NAMALWA (cell line): ENCODE measurements at places on chromosomes 16 and 17.

- DNase-seq, result no peak
These were observed 28.1 kb downstream of the TTYH2 start for GRCh38 chr17:74241431-74241830.

DNA sequence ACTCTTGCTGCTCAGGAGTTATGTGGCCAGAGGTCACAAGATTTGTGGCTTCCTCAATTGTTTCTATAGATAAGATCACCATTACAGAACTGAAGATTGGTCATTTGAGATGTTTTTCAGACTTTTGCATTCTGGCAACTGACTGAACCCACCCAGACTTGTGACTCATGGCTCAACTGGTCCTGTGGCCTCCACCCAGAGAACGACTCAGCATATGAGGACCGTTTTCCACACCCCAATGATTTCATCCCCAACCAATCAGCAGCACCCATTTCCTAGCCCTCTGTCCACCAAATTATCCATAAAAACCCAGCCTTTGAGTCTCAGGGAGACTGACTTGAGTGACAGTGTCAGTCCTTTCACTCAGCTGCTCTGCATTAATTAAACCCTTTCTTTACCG lies 143.2 kb upstream of the ASIC2 start:
- no peak for DNase-seq

GRCh38 chr17:35947156-35947585 lies 3.7 kb upstream of the LYZL6 start:
- peak; percentile 79 for DNase-seq

- DNase-seq, result no peak
These were observed 44.9 kb upstream of the XYLT1 start for GRCh38 chr16:17515421-17516210.

DNA sequence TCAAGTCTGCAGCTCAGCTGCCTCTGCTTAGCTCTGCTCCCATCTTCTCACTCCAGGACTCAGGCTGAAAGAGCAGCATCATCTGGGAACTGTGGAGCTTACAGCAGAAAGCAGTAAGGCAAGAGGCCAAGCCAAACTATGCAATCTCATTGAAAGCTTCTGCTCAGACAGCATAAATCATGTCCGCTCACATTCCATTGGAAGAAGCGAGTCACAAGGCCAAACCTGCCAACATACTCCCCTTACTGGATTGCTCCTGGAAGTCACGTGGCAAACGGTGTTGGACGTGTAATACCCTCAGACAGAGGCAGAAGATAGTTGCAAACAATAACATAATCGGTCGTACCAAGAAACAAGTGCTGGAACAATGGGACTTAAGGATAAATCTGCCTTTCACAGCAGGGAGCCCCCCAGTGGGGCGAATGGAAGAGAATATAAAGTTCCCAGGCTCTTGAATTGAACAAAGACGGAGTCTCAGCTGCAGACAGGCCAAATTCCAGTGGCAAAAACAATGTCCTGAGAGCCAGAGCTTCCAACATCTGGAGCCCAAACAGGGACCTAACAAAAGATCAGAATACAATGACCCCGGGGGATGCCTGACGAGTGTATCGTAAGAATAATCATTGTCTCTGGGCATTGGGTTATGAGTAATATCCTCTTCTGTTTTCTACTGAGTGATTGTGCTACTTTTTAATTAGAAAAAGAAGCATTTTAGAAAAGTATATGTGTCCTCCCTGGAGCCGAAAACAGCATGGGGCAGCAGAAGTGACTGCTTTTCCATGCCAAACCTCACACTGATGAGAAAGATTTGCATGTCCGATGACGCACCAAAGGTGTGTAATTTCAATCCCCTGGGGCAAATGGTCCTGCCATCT lies 68.4 kb downstream of the CMC2 start:
- no peak for DNase-seq

- peak; percentile 40 for DNase-seq
These were observed 769 bp downstream of the CD19 start for GRCh38 chr16:28932339-28933141.

GRCh38 chr16:17499223-17499902 lies 28.6 kb upstream of the XYLT1 start:
- no peak for DNase-seq

DNA sequence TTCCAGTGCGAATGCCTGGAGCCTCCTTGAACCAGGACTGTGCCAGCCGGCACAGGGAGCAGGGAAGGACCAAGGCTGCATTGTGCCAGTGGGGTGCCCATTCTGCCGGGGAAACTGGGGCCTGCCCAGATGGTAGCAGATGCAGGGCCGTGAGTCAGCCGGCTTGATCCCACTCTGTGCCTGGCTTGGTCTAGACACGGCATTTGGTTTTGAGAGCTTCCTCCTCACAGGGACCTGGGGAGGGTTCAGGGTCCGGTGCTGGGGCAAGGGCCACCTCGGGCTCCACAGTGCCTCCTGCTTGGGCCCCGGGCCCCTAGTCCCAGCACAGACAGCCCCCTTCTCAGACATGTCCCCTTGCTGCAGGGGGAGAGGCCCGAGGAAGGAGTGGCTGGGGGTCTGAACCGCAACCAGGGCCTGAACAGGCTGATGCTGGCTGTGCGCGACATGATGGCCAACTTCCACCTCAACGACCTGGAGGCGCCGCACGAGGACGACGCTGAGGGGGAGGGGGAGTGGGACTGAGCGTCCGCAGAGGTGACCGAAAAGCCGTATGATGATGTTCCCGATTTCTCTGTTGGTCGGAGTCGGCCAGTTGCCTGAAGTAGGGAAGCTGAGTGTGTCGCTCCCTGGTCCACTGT lies 7.8 kb upstream of the MC1R start:
- no peak for DNase-seq

DNA sequence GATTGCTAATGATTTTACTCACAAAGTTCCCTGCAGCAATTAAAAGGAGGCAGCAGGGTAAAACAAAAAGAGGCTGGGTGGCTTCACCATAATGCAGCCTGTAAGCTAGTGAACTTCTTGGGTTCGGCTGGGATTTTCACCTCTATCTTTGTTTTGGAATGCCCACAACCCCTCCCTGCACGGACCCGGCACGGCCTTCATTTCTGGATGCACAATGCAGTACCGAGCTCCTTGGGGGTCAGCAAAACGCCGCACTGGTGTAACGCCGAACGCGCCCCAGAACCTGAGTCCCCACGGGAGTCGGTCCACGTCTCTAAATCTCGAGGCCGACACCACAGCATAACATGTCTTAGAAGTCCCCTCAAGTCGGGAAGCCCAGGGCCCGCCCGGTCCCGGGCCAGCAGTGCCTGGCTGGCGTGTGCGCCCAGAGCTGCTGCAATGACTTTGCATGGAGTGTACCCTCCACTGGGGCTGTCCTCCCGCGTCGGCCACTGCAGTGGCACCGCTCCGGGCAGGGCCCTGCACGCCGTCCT lies 759 bp downstream of the UBE2O start:
- DNase-seq, result peak; percentile 32

DNA sequence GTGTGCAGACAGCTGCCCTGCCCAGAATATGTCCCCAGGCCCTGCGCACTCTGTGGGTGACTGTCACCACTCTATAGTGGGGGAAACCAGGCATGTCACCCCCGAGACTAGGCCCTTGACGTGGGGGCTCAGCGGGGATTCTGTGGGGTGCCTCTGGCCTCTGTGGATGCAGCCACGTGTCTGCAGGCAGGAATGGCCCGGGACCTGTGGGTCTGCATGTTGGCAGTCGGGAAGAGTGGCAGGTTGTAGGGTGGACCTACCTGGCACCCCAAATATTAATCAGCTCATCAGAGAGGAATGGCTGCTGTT lies 954 bp downstream of the IL32 start:
- DNase-seq, result no peak

- DNase-seq, result no peak
These were observed 678 bp upstream of the AKAP10 start for GRCh38 chr17:19978209-19978802.

GRCh38 chr16:69509125-69509524 lies 56.6 kb upstream of the NFAT5 start:
- no peak for DNase-seq

DNA sequence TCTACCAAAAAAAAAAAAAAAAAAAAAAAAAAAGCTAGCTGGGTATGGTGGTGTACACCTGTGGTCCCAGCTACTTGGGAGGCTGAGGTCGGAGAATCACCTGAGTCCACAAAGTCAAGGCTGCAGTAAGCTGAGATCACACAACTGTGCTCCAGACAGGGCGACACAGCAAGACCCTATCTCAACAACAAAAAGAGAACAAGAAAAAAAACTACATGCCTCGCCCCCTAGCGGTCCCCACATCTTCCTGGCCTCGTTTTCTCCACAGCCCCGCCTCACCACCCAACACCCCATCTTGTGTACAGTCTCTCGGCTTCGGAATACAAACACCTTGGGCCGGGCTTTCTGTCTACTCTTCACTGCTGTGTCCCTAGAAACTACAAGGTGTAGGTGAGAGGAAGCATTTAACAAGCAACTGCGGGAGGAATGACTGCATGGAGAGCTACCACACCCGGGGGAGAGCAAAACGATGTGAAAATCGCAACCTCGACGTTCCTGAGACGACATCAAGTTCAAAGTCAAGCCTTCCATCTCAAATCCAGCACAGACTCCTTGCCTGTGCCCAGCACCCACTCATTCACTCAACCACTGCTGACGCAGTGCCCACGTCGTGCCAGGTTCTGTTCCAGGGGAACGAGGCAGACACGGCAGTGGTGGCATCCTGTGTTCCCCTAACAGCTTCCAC lies 9.0 kb downstream of the NTAN1 start:
- no peak for DNase-seq

DNA sequence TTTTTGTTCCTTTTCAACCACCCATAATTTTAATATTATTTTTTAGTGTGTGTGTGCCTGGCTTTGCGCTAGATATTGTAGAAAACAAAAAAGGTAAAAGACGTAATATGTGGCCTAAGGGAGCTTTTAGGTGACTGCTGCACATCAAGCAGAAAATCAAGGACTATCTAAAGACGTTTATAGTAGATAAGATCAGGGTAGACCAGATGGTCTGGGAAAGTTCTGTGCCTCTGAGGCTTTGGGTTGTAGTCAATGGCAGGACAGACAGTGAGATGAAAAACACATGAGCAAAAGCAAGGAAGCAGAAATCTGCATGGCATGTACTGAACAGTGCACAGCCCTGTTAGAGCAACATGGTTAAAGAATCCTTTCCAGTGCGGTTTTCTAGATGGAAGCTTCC lies 26.8 kb upstream of the ARHGAP23 start:
- DNase-seq, result no peak

DNA sequence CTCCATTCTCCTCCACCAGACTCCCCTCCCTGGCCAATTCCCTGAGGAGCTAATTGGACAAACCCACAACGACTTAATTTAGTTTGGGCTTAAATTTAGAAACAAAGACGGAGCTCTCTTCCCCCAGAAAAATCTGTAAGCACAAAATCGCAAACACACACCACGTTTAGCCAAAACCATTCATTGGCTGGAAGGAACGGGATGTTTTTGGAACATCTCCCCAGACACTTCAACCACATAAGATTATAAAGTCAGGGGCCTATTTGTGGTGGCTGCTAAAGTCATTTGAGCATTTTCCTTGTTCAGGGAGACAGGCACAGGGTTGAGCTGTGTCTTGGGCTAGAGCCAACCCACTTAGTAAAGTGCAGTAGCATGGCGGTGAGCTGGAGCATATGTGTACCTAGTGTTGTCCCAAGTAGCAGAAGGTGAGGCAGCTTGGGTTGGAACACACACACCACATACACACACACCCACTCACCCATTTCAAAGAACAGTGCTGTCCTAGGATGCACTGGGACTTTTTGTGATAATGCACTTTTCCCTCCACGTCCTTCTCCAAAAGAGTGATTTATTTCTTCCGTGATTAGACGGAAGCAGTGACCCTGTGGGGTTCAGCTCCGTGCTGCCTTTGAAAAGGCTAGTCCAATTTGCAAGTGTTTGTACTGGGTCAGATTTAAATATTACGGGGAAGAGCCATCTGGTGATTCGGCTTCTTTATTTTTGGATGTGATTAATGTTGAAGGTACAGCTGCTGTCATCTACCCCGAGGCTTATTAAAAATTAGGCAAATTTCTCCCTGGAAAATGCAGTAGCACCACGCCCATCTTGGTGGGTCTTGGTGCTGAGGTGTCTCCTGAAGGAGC lies 32.2 kb downstream of the ELAC2 start:
- DNase-seq, result no peak

DNA sequence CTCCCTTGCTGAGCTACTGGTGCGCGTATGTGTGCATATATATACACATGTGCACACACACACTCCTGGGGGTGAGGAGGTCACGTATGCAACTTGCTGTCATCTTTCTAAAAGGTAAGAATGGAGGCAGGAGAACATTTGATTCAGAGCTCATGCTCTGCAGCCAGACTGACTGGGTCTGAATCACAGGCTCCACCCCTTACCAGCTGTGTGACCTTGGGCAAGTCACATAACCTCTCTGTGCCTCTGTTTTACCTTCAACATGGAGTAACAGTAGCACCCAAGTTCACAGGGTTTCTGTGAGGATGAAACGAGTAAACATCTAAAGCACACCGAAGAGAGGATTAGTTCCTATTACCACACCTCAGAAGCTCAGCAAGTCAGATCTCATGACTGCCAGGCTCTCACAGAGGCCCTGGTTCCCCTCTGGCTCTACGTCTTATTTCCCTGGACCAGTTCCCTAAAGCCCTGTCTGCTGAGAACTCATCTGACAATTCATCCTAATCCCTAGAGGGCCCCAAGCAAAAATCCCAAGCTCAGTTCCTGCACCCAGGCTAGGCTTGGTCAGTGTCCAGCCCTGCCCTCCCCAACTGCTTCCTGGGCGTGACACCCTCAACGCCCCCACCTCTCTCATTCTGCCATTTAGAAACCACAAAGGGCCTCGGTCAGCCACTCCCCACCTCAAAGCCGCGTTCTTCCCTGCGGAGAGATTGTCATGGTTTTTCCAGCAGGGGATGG lies 28.7 kb downstream of the ABR start:
- DNase-seq, result no peak

DNA sequence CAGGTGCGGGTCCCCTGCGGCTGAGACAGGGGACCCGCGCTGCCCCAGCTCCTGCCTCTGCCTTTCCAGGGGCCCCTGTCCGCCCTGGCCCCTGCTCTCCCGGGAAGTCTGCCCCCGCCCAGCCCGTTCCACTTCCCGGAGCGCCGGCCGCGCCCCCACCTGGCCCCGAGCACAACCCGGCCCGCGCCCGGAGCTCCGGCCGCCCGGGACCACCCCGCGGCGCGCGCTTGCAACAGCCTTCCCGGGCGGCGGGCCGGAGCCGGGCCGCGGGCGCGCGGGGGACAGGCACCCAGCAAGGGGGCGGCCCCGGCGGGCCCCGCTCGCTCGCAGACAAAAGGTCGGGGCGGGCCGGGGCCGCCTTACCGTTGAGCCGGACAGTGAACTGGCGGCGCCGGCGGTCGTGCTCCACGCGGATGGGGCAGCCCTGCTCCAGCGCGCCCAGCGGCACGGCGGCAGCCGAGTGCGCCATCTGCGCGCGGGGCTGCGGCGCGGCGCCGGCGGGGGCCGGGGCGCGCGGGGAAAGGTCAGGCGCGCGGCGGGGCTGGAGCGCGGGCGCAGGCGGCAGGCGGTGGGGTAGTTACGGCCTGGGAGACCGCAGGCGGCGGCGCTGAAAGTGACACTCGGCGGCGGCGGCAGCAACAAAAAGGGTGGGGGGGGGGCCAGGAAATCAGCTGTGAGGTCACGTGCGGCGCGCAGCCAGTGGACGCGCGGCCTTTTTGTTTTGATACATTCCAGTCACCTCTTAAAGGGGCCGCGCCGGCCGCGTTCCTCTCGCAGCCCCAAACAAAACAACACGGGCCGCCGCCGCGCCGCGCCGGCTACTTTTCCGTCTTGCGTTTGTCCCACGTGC lies at the start of gene NATD1:
NATD1 (minus strand) TSS at position 615 of the 850 bp plus-strand sequence; CDS start at position 469, 146 bp downstream.
- peak; percentile 73 for DNase-seq

- no peak for DNase-seq
These were observed 27.0 kb upstream of the DHX8 start for GRCh38 chr17:43456661-43457361.
